Motor neuron (in vitro differentiated cells): ENCODE measurements at places on chromosomes 4 and X.

DNA sequence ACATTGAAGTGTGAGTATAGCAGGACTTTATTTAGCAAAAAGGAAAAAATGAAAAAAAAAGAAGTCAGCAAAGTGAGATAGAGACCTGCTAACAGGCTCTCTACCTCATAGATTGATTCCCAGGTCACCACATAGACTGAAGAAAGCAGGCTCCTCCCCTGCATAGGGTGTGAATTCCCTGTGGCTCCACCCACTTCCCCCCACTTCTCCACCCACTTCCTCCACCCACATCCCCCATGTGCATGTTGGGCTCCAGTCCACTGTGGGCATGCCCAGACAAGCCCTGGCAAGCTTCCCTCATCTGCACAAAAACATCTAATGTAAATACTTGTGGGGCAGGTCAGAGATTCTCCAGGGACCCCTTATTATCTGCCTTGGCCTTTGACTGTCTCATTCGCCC is 97.8 kb downstream of the TMEM47 start:
- peak; percentile 25 for ATAC-seq

DNA sequence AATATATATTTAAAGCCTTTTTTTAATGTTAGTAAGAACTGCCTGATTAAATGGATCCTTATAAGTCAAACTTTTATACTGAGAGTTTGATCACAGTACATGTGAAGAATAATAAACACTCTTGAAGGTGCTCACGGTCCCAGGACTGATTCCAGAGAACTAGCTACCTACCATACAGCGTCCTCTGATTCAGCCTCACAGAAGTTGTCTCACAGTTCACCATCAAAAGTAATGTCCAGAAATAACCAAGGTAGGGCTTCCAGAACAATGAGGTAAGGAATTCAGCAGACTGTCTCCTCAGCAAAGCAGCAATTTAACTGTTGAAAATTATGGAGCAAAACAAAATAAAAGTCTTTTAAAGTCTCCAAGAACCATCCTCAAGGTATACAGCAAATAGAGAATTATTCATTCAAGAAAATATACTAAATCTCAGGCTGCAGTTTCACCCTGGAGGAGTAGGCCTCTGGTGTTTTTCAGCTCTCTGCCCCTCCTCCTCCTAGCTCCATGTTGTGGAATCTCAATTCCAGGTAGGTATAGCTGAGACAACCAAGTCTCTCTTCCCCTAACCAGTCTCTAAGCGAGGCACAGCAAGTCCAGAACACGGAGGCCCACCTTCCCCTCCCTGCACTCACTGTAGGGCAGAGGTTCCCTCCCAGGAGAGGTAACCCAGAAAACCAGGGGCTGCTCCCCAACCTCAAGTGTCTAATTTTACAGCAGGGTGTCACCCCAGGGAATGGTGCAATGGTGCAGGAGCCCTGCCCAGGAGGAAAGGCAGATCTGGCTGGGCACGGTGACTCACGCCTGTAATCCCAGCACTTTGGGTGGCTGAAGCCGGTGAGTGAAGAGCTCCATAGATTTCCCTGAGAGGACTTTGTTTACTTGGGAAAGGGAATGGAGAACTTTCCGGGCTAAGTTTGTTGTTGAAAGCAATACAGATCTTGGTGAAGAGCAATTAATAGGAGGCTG is 28.6 kb downstream of the FAM241A start:
- no peak for ATAC-seq

GRCh38 chr4:11197631-11198341 is 230.9 kb downstream of the HS3ST1 start:
- ATAC-seq, result no peak

DNA sequence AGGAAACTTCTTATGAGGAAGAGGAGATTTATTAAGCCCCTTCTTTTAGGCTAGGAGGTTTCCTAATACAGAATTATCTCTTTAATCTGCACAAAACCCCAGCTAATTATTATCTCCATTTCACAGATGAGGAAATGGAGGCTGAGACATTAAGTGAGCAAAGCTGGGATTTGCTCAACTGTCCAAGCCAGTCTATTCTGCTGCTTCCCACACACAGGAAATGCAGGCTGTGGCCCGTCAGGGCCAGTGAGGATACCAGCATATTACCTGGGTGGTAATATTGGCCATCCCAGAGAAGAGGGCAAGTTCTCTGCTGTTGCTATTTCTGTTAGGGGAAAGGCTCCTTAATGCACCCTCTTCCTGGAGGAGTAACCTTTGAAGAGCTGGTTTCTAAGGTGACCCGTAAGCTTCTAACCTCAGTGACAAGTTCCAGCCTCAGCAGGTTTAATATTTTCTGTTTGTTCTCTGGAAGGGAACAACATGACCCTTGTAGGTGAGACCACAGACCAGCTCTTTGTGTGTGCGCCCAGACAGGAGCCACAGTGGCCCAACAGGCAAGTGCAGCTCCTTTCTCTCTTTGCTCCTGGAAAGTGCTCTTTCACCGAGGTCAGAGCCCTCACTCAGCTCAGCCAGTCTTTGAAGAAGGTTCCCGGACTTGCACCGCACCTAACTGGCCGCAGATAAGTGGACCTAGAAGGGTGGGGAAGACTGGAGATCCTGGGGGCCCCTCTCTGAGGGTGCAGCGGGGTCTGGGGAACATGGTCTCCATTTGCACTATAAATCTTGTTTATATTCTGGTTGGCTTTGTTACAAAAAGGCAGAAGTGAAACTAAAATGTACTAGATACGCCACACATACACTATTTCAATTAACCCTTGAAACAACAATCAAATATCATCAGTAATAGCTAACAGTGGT is 35.5 kb downstream of the TBC1D9 start:
- no peak for ATAC-seq

DNA sequence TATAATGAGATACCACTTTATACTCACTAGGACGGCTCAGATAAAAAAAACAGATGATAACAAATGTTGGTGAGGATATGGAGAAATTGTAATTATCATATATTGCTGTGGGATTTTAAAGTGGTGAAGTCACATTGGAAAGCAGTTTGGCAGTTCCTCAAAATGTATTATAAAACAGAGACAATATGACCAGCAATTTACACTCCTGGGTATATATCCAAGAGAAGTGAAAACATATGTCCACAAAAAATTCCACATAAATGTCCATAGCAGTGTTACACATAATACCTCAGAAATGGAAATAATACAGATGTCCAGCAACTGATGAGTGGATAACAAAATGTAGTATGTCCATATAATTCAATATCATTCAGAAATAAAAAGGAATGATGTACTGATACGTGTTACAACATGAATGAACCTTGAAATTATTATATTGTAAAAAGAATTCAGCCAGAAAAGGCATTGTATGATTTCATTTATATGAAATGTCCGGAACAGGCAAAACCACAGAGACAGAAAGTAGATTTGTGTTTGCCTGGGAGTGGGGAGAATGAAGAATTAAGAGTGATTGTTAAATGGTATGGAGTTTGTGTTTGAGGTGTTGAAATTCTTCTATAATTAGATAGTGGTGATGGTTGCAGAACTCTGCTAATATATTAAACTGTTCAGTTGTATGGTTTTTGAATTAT is 220.9 kb downstream of the SLC7A11 start:
- ATAC-seq, result peak; percentile 54

DNA sequence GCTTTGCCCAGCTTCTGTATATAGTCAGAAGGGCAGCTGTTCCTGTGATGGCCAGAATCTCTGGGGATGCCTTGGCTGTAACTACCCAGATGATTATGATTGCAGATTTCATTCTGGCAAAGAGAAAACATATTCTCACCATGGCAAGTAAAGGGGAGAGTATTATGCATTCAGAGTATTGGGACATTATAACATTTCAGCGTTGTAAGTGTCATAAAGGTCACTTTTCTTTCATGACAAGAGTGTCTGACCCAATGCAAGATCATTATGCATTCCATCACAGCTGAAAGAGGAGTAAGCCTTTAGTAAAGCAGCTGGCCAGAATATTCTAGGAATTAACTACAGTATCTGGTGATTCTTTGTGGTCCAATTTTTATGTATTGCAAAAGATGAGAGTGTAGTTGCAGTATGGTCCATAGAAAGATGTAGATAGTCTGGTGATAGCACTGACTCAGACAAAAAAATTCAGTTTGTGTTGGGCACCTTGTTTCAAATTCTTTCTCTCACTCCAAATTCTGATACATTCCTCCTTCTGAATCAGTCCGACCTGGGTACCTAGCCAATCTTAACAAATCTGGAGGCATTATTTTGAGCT is 2366.3 kb downstream of the PCDH7 start:
- ATAC-seq, result no peak

GRCh38 chr4:78707793-78708192 is 68.4 kb upstream of the BMP2K start:
- no peak for ATAC-seq

- ATAC-seq, result peak; percentile 97
Measured at GRCh38 chr4:183398298-183399125, 45.9 kb upstream of the CDKN2AIP start.

DNA sequence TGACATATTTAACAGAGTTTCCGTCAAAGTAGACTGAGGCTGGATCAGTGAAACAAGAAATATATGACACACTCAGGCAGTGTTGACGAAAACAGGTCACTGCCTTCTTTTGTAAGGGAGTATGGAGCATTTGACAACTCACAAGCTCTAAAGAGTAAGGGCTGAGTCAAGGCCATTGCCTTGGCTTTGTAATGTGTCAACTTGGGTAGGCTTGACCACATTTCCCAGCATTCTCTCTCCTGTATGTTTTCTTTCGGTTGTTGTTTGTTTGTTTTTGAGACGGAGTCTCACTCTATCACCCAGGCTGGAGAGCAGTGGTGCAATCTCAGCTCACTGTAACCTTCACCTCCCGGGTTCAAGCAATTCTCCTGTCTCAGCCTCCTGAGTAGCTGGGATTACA is 125.0 kb upstream of the MBNL3 start:
- ATAC-seq, result no peak

DNA sequence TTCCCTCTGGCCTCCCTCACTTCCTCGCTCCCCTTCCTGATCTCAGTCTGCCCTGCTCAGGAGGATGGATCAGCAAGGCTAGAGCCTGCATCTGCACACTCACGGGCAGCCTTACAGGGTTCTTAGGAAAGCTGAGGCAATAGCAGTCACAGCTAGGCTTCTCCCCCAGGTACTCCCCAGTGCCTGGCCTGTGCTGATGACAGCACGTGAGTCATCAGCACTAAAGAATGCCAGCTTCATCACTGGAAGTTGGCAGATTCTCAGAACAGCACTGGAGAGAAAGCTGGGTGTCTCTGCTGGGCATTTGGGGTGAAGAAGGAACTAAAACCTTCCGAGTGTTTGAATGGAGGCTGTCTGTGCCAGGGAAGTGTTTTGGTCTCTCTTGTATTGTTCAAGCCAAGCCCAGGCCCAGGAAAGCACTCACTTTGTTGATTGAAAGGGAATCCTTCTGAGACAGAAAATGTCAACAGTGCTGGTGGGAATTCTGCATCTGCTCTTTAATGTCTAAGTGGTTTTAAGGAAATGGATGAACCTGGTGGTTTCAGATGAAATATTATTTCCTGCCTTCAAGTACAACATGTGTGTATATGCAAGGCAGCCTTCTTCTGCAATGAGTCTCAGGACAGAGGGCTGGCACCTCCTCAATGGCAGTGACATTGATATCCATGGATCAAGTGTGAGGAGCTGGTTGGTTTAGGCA is 73.0 kb upstream of the SCOC start:
- no peak for ATAC-seq
